ENCODE measurements at places on chromosomes 2 and 18.

DNA sequence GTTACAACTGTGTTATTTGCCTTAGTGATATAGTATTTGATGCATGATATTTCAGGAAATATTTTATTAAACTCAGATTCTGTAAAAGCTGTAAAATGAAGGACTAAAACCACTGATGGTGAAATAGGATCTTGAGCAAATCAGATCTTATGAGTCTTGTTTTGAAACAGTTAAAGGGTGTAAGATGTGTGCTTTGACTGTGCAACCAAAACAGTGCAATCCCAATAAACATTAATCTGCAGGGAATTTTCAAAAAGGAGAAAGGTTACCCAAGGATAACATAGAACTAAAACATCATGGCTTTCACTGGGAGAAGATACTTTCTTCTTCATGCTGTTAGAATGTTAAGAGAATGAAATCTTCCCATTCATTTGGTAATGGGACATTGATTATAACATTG, 378.7 kb downstream of the PARD3B start:
- no peak for DNase-seq

GRCh38 chr2:241187101-241187917, 1.2 kb upstream of the ANO7 start:
- DNase-seq = no peak

- no peak for DNase-seq
Measured at GRCh38 chr2:232556426-232556825, 5.9 kb downstream of the EIF4E2 start.

GRCh38 chr18:79411614-79412526, 16.1 kb downstream of the NFATC1 start:
- DNase-seq = no peak

GRCh38 chr2:42233976-42234441, 64.9 kb downstream of the EML4 start:
- no peak for DNase-seq

- no peak for DNase-seq
Measured at GRCh38 chr2:50754514-50754913, 277.4 kb downstream of the NRXN1 start.

- no peak for DNase-seq
Measured at GRCh38 chr2:118012778-118013177, 1.1 kb downstream of the CCDC93 start.

- no peak for DNase-seq
Measured at GRCh38 chr2:181122601-181123000, 142.2 kb downstream of the UBE2E3 start.

DNA sequence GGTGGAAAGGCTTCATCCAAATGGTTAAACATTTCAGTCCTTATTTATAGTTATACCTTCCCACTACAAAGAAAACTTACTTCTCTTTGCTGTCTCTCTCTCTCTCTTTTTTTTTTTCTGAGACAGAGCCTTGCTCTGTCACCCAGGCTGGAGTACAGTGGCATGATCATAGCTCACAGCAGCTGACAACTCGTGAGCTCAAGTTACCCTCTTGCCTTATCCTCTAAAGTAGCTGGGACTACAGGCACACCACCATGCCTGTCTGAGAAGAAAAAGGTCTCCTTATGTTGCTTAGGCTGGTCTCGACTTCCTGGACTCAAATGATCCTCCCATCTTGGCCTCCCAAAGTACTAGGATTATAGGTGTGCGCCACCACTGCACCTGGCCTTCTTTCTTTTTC, 32.3 kb upstream of the OLA1 start:
- no peak for DNase-seq

DNA sequence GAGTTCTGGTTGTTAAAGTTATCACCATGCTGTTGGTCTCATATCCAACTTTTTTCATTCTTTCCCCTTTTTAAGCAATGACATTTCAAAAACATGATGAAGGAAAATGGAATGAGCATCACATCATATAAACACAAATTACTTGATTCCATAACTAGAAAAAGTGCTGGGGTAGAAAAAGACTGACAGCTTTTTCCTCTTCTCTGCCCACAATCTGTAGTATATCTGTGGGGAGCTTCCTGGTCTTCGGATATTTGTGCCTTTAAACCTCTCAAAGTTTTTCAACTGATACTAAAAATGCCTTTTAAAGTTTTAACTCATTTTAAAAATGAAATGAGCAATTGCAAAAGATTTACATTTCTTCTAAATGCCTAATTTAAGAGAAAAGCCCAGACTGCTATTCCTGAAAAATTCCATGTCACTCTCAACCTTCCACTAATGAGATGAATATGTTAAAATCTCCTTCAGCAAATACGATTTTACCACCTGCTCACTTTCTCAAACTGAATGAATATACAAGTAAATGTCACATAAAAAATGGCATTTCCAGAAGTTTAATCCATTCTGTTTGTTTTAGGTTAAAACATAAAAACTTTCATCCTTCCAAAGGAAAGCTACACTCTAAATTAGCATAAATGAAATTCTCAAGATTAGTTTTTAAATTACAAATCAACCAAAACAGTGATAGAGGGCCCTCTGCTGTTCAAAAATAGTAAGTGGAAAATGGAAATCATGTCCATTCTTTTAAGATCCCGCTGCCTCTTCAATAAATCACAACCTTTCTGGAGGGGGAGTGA, 2.1 kb downstream of the DNAH7 start:
- DNase-seq = no peak

DNA sequence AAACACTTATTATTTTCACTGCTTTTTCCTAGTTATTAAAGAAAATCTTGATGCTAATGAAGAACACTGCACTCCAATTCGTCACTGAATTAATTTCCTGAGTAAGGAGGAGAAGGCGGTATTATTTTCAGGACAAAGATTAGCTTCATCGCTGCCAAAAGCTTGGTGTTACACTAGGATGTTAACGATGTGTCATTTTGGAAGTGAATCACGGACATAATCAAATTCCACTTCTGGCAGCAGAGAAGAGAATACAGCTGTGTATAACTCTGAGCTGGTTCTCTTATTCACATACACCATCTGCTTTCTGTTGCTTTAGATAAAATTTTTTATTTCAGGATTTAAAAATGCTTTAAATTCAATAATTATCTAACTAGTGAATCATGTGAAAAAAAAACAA, 74.1 kb downstream of the SCG2 start:
- DNase-seq = no peak

DNA sequence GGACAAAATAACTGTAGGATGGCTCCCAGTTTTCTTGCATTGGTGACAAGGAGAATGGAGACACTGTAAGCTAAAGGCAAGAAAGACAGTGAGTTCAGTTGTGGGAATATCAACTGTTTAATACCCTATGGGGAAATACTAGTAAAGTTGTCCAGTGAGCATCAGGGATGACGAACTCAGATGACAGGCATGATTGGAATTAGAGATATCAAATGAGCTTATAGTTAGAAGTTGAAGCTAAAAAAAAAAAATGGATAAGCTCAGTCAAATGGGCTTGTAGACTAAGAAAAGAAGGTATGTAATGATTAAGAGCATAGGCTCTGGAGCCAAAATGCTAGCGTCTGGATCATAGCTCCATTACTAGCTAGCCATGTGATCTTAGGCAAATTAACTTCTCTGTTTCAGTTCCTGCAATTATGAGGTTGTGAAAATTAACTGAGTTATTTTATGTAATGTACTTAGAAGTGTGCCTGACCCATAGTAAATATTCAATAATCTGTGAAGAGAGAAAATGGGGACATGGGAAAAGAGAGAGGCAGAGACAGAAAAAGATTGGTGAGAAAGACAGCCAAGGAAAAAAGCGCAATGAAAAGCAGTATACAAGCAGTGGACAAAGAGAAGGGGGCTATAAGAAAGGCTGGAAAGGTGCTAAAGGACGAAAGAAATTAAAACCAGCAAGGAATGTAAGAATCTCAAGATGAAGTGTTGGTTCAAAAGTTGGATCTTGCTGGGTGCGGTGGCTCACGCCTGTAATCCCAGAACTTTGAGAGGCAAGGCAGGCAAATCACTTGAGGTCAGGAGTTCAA, 95.7 kb upstream of the SLC39A10 start:
- no peak for DNase-seq

DNA sequence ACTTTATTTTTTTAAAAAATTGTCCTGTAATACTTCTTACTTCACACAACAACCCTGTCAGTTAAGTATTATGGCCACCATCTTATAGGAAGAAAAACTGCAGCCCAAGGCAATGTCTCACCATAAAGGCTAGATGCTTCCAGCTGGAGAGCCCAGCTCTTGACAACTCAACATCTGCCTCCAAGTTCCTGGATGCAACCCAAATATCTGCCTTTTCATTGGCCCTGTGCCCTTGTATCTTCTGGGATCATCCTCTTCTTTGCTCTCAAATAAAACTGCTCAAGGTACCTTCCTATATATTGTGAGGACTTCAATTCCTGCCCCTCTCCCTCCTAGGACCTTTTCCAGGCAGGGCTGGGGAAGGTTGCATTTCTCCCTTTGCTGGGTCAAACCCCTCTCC, 69.5 kb downstream of the BIN1 start:
- DNase-seq = no peak

- DNase-seq = no peak
Measured at GRCh38 chr2:211237586-211238275, 681.3 kb downstream of the CPS1 start.

- DNase-seq = no peak
Measured at GRCh38 chr2:147051248-147051647, 793.6 kb upstream of the ACVR2A start.

DNA sequence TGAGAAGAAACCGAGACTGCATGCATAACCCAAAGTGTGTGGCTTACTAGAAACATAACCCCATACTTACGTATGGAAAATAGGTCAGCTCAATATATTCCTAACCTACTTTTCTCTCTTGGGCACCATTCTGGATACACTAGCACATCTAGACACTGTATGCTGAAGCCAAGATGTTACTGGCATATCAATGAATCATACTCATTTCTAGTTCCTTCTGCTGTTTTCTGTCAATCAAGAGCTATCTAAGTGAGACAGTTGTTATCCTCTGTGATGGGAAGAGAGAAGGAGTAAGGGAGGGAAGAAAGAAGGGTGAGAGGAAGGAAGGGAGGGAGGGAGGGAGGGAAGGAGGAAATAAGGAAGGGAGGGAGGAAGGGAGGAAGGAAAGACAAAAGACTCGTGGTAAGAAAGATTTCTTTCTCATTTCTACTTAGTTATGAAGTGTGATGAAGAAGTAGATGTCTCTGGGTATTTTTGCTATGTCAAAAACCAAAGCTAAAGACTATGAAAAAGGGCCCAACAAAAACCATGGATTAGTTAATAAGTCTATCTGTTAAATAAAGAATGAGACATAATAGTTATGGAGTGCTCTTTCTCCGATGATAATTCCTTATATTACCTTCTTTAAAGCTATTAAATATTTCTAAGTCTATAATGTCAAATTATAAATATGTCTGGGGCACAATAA, 248.4 kb downstream of the ZNF521 start:
- no peak for DNase-seq

GRCh38 chr2:125167152-125167551, 1142.1 kb downstream of the CNTNAP5 start:
- DNase-seq = no peak

DNA sequence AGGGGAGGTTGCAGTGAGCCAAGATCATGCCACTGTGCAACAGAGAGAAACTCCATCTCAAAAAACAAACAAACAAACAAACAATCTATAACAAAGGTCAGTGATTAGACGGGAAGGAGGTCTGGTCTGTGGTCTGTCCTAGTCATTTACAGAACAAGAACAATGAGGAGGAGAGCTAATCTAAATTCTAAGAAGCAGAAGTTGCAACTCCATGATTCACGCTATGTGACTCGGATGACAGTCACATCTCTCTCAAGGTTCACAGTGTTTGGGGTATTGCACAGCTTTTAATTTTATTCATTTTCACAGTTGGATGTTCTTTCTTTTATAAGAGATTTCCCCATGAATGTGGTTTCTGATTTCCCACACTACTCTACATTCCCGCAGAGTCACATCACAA, 218.7 kb upstream of the PIEZO2 start:
- DNase-seq = no peak

DNA sequence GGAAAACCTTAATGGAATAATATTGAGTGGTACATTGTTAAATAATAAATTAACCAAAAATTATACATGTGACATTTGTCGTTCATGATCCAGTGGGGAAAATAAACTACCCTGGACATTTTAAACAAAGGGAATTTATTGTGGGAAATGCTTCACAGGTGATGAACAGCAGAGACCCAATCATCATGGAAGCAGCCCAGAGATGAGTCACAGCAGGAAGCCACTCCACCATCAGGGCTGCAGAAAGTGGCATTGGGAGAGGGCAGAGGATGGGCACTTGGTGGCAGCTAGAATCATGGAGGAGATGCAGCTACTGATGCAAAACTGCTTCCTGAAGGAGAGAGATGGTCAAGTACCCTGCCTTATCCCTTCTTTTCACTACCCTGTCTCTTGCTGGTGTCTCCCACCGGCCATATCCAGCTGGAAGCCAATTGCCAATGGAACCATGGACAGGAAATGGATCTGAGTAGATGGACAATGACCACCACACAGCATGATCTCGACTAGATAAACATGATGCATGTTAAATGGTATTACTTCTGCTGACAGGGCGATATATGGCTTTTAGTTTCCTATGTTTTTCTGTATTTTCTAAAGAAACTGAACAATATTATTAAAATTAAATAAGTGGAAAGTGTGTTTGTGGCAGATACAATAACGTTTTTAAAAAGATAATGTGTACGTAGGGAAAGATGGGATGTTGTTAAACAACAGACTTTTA, 139.8 kb downstream of the RPIA start:
- DNase-seq = no peak

DNA sequence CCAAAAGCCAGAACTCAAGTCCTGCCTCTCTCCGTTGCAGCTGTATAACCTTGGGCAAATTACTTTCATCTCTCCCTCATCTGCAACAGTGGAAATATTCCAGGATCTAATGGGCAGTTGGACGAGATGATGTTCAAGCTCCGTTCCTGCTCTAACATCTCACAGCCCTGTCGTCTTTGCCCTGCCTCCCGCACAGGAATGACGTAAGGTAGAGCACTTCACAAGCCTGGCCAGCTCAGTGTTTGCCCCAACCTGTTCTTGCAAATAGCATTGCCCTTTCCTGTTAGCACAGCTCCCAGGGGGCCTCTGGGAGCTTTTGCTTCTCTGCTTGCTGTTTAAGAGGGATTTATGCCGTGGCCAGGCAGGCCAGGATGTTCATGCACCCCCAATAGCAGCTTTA, 107.9 kb downstream of the KLHL29 start:
- no peak for DNase-seq

- DNase-seq = no peak
Measured at GRCh38 chr2:223954401-223954800, 2.9 kb upstream of the MRPL44 start.

- no peak for DNase-seq
Measured at GRCh38 chr2:48413676-48414075, 116.3 kb upstream of the STON1 start.

DNA sequence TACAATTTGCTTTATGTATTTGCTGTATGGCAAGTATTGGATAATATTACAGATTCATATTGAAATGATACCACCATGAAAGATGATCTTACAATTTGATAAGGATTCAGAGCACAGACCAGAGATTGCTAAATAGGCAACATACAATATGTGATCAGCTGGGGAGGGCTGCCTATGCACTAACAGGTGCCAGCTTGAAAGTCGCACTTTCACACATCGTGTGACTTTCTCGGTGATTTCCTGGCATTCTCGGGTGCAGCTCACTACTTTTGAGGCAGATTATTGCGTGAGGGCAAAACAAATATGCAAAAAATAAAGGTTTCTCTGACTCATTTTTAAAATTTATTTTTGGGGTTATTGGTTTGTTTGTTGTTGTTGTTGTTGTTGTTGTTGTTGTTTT, 36.0 kb downstream of the RBMS1 start:
- no peak for DNase-seq

GRCh38 chr2:33158482-33159003, 211.8 kb downstream of the LTBP1 start:
- DNase-seq = no peak
